Large intestine (tissue), 12 donors: ENCODE measurements at places on chromosomes 6 and 20.
A peak's percentile ranks its signal among the peaks of the same experiment; 100 is the strongest.

- no peak for DNase-seq
These were observed 8.4 kb upstream of the ACSS1 start for GRCh38 chr20:25066386-25066785.

- no peak for DNase-seq
These were observed 88.6 kb downstream of the PPP1R14C start for GRCh38 chr6:150231525-150231850.

DNA sequence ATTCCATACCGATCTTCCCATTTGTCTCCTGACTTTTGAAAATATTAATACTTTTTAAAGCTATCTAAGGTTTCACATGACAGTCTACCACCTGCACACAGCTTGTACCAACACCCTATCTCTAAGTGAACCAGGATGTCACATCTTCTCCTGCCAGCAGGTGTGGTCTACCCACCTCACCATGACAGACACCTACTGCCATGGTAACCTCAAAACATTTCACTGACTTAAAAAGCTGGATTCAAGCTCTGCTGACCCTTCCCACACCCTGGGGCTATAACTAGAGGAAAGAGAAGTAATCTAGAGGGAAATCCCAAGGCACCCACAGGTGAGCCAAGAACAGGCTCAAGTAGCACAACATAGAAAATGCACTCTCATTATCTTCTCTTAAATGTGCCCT, 1.2 kb downstream of the SLC17A3 start:
- DNase-seq = no peak

GRCh38 chr6:35035481-35036030, 105.6 kb downstream of the TCP11 start:
- no peak for DNase-seq

- no peak for DNase-seq
These were observed 64.4 kb downstream of the SMPDL3A start for GRCh38 chr6:122853259-122853995.

- no peak for DNase-seq
These were observed 71.2 kb upstream of the SLCO4A1 start for GRCh38 chr20:62570897-62571668.

GRCh38 chr6:125231133-125231532, 70.6 kb downstream of the HDDC2 start:
- DNase-seq = no peak

DNA sequence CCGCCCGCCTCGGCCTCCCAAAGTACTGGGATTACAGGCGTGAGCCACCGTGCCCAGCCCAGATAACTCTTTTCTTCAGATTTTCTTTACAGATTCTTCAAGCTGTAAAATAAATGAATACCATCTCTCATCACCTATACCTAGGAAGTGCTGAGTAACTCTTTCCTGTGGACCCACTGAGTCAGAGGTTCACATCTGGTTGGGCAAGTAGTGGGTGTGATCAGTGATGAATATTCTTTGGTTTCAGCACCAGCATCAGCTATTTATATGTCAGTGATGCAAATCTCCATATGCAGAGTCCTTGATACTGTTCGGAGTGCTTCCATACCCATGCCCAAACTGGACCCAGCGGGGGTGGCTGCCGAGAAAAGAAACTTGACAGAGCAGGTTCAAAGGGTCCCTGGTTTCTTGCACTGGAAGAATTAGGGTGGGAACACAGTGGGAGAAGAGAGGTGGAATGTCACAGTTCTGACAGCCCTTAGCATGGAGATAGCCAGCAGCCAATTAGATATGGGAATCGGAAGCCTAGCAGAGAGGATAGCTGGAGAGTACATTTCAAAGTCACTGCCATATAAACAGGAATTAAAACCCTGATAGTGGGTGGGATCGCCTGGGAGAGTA, 64.9 kb upstream of the DDR1 start:
- DNase-seq = no peak

DNA sequence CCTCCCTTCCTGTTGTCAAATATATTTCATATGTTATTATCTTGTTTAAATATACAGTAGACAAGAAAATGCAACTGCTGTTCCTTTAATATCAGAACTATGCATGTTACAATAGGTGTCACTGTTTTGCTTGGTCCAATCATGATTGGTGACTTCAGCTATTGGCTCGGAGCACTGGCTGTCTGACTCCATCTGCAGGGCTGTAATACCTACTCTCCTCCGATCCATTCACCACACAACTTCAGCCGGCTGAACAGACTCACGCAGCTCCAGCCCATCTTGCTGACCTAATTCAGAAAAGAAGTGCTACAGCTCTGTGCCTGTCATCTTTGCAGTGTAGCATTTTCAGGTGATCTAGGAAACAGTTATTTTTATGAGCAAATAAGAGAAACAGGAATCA, at the start of gene BTBD3:
BTBD3 (plus strand) TSS at position 231 of the 400 bp plus-strand sequence. CDS start 383 bp downstream, outside the sequence.
- peak; percentile 59 for DNase-seq

DNA sequence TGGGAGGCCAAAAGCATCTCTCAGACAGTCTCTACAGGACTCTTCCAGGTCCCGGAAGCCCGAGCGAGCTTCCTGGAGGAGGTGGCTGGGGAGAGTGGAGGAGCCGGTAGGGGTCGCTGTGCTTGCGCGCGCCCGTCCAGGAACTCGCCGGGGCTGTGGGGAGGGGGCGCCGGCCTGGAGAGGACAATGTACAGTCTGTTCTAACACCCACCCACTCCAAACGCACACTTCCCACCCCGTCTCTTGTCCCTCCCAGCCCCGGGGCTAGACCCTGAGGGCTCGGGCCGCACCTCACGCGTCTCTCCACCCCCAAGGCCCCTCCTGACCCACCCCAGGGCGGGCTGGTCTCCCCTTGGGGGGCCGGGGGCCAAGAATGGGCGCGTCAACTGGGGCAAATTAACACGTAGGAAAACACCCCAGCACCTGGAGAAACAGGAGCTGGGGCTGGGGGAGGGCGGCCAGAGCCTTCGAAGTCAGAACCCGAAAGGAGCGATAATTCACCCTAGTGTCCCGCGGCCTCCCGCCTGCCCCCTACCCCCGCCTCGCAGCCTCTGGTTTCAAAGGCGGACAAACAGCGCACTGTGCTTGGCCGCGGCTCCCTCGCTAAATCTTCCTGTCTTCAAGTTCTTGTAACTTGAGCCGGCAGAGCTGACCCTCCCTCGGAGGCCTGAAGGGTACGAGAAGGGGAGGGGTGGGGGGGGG, 103.2 kb upstream of the FOXP4 start:
- DNase-seq = peak; percentile 64

DNA sequence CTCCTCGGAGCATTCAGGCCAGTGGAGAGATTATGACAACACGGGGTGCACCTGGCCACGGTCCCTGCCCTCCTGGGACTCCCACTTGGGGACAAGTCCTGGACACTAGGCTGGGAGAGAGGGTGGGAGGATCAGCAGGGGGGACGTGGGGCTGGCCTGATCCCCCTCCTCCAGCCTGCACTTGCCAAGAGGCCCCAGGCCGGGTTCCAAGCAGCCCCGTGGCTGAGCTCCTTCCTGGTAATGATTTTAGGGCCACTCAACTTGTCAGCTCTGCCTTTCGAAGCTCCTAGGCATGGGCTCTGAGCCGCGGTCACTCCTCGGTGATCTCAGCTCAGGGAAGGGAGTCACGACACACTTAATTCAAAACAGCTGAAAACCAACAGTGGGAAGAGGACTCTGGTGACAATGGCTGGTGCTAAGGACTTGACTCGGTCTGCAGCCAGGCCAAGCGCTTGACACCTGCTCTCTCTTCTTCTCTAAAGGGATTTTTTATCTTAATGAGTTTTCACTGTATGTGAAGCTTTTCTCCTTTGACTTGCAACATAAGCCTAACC, 161.7 kb downstream of the BMP7 start:
- DNase-seq = no peak
